HS-5 (cell line): ENCODE measurements at places on chromosomes 16 and 17.

- DNase-seq, result no peak
Measured at GRCh38 chr17:41659427-41660212, 29.1 kb upstream of the EIF1 start.

DNA sequence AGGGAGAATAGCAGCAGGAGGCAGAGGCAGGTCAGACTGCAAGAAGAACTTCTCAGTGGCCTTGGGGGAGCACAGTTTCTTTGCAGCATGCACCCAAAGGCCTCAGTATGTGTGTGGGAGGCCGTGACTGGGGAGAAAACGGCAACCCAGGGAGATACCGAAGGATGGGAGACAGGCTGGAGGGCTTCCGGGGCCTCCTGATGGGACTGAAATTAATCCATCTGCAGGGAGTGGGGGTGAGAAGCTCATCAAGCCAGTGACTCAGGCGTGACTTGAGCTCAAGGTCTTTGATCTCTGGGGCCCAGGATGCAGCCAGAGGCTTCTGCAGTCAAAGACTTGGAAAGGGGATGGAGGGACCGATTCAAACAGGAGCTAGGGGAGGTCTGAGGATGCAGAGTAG lies 5.1 kb upstream of the C17orf113 start:
- DNase-seq, result no peak

DNA sequence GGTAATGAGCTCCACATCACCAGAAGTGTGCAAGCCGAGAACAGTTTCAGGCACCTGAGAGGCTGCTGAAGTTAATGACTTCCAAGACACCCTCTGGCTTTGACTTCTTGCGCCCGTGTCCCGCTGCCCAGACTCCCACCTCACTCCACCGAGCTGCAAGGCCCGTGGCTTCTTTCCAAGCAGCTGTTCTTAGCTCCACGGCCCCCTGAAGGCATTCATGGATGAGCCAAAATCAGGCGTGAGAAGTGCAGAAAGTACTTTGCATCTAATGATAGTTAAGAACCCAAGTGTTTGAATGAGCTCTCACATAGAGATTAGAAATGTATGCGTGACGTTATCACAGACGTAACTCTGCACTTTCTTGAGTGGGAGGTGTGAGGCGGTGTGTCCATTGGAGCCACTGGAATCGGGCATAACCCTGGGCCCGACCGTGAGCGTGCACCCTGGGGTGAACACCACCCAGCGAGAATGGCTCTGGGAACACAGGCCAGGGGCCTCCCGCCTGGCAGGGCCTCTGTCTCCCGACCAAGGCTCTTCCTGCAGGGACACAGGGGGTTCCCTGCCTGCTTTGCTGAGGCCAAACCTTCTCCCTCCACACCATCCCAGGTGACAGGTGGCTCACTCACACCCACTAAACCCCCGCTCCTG lies 11.0 kb downstream of the NPTX1 start:
- no peak for DNase-seq

GRCh38 chr17:2749784-2750181 lies 331 bp upstream of the CCDC92B start:
- DNase-seq, result no peak

DNA sequence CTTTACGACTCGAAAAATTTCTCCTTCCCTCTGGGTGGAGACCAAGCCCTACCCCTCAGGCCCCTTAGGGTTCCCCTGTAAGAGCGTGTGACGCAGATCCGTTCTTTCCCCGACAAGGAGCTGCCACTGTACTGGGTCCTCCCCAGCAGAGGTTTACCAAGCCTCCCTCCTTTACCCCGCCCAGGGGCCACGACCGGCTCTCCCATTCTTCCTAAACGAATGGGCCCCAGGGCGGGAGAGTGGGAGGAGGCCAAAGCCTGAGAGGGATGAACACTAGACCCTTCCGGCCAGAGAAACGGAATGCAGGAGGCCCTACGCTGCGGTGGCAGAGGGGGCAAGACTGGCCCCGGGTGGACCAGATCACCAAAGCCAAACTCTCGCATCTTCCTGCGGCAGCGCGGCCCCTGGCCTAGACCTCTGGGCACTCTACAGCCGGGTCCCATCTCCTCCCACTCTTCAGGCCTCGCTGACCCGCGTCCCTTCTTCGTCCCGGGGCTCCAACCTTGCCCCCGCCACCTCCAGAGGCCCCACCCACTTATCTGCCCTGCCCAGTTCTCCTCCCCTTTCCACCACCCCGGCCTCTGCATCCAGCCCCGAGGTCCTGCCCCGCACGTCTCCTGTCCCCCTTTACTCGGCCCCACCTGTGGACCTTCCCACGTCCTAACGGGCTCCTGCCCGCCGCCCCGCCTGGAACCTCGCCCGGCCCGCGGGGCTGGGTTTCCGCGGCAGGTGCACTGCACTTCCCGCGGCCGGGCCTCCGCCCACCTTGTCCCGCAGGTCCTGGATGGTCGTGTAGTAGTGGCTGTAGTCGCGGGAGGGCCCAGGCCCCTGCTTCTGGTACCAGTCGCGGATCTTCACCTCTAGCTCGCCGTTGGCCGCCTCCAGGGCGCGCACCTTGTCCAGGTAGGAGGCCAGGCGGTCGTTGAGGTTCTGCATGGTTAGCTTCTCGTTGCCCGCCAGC lies 765 bp downstream of the KRT19 start:
- no peak for DNase-seq

DNA sequence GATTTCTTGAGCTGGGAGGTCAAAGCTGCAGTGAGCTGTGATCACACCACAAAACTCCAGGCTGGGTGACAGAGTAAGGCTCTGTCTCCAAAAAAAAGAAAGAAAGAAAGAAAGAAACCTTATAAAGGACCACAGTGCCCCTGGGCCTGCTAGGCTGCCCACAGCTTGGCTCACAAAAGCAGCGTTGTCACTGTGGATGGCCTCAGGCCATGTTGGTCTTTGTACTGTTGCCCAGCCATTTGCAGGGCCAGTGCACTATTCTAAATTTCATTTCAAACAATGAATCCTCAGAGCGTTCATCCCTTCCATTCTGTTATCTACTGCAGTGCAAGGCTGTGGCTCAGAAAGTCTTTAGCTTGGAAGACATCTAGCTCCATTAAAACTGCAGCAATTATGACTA lies 208.4 kb downstream of the SLC39A11 start:
- DNase-seq, result no peak

DNA sequence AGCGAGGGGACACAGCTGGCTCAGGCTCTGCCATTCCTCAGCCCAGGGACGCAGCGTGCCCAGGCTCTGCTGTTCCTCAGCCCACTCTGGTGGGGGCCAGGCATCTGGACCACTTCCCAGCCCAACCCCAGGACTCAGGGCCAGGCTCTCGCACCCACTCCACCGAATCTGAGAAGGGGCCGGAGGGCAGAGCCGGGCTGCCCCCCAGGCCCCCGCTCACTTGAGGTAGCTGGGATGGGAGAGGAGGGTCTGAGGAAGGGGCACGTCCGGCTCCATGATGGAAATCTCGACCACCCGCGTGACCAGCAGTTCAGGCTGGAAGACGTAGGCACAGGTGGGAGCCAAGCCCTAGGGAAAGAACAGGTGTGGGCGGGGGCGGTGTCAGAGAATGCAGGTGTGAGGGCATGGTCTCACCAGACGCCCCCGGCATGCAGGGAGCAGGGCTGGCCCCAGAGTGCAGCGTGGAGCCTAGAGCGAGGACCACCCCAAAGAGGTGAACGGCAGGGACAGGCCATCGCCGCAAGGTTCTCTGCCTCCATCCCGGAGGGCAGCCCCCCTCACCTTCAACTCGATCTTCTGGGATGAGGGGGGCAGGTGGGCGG lies 4.9 kb downstream of the PGAP6 start:
- DNase-seq, result no peak

- no peak for DNase-seq
Measured at GRCh38 chr16:75566758-75567255, 628 bp downstream of the GABARAPL2 start.

GRCh38 chr16:67720236-67720635 lies 1.1 kb upstream of the GFOD2 start:
- no peak for DNase-seq

DNA sequence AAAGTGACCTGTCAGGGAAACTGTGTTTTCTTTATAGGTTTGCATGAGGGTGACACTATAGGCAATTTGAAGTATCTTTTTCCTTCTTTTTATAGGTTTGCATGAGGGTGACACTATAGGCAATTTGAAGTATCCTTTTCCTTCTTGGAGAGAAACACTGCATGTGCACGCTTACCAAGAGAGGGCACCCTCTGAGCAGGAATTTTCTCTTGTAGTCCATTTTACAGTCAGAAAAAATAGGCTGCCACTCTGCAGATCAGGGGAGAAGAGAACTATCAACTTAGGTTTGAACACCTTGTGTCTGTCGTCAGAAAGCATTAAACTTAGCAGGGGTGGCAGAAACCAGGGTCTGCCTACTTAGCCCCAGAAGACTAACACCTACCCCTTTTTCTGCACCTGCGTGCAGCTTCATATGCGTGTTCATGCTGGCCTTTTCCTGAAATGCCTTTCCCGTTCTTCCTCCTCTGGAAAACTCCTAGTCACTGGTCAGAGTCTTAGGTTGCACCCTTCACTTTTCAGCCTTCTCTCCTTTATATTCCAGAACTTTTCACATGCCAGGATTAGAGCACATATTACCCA lies 16.4 kb upstream of the SMIM36 start:
- no peak for DNase-seq

DNA sequence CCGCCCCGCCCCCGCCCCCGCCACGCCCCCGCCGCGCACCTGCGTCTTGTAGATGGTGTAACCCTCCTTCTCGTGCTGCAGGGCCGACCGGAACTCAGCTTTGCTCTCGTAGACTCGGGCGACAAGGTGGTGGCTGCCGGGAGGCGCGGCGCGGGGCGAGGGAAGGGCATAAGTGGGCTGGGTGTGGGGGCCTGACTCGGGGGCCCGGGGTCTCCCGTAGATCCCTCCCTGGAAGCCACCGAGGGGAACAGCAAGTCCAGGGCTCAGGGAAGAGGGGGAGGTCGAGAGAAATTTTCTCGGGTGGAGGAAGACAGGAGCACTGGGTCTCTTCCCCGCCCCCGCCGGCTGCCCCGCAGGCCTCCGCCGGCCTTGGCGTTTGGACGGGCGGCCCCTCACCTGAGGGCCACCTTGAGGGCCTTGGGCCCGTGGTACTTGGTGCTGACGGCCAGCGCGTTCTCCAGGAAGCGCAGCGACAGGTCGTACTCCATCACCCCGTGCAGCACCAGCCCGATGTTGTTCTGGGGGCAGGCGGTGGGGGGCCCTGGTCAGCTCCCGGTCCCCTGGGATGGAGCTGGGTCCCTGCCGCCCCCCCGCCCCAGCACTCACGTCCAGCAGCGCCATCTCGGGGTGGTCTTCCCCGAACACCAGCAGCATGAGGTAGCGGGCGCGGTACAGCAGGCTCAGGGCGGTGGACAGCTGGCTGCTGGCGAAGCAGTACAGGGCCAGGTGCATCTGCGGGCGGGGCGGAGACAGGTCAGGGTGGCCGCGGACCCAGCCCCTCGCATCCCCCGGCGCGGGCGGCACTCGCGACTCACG lies 19.4 kb downstream of the CLUH start:
- no peak for DNase-seq

DNA sequence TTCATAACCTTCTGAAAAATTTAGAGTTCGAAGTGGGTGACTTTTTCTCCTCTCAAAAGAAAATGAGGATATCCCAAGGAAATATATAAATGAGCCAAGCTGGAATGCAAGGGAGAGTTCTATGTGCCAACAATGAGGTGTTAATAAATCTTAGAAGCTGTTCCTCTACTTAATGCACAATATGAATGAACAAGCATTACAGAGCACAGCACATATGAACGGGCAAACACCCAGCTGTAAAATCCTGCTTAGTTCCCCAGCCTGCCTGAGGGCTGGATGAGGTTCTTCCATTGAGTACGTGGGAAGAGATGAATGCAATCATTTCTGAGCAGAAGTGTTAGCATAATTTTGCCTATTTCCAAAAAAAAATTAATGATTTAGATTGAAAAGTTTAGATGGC lies 58.1 kb downstream of the WDR59 start:
- no peak for DNase-seq

DNA sequence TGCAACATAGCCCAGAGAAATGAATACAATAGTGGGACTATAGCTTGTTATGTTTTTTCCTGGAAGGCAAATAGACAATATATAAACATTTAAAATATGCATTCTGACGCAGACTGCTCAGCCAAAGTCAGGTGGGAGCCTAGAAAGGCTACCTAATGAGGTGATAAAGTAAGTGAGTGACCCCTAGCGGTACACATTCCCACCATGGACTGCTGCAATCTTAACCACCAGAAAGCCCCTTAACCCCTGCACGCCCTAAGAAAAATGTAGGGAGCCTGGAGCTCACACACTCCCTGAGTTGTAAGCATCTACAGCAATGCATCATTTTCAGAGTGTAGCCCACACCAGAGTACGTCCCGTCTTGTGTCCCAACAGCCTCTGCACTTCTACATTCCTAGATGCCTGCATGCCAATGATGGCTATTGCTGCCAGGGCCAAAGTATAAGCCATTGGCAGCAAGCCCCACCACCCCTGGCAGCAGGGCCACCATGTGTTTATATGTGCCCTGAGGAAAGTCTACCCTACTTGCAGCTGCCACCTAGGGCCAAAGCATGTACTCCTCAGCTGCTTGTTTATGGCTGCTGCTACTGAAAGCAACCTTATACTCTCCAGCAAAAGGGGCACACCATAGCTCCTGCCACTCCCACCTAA lies 127.6 kb downstream of the KIF2B start:
- no peak for DNase-seq

GRCh38 chr16:14155572-14156190 lies 84.6 kb downstream of the MRTFB start:
- DNase-seq, result no peak

DNA sequence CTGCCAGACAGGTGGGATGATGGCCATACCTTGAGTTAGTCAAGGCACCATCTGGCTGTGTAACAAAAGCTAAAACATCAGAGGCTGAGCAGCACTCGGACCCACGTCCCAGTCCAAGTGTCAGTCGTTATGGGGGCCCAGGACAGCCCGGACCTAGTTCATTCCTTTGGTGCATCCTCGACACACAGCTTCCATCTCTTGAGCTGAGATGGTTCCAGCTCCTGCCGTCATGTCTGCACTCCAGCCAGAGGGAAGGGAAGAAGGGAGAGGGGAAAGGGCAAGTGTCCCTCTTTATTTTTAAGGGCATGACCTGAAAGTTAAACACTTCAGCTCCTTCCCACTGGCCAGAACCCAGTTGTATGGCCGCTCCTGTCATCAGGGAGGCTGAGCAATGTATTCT lies 218.0 kb downstream of the SEC14L1 start:
- no peak for DNase-seq

DNA sequence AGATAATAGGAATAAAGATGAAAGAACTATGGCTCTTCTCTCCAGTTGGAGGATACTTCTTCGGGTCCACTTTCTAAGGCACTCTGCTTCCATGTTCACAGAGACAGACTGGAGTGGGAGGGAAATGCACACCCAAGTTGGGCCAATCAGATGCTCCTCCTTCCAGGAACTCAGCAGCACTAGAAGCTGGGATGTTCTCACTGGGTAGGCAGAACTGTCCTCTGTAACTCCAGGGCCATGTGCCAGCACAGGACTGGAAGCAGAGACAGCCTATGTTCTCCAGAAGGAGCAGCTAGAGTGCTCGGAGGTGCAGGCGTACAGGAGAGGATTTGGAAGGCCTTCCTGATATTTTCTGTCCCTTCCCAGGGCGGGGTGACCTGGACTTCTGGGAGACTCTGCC lies 49.9 kb upstream of the SREBF1 start:
- DNase-seq, result no peak
